ENCODE measurements at places on chromosomes 5 and 9.
A peak's percentile ranks its signal among the peaks of the same experiment; 100 is the strongest.

DNA sequence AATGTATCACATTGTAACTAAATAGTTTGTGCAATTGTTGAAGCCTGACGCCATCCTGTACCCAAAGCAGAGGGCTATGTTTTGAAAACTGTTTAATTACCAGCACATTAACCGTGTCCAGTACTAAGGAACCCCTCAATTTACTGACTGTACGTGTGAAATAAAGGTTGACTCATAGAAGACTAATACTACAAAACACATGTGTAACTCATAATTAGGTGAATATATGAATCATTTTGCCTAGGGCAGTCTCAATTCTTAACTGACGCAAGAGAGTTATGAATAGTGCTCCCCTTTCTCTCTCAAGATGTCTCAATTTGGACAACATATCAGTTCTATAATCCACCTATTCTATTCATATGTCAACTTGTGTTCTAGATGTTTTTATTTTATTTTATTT is 558.4 kb downstream of the PRDM9 start:
- no peak for DNase-seq

GRCh38 chr5:138095100-138095907 is 11.5 kb downstream of the WNT8A start:
- no peak for DNase-seq

DNA sequence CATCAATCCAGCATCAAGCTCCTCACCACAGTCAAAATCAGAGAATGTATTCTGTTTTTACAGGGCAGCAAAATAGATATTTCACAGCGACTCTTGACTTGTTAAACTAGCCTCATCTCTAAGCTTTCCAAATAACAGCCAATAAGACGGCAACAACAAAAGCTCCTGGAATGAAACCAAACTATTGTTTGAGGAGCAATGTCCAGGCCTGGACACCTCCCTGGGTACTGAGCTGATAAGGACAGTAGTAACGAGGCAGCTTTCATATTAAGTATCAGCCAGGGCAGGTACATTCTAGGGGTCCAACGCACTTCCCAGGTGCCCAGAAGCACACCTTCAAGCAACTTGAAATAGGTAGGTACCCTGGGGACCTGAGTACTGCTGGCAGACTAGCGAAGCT is 260.3 kb downstream of the ENC1 start:
- no peak for DNase-seq

GRCh38 chr5:15238006-15238405 is 262.0 kb upstream of the FBXL7 start:
- no peak for DNase-seq

GRCh38 chr5:117266280-117266679 is 691.7 kb upstream of the SEMA6A start:
- no peak for DNase-seq

DNA sequence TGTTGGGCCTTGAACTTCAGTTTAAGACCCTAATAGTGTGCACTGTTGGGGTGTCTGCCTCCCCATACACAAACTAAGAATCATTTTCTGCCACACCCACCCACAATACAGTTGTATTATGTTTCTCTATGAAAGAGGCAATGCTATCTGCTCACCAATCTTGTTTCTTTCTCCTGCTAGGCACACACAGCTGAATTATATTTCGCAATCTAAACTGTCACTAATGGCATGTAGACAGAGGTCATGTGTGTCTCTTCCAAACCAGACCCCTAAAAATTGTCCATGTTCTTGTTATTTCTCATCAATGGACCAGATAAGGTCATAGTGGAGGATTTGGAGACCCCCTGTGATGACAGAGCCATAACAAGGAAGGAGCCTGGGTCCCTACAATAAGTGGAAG is 57.3 kb downstream of the RIGI start:
- no peak for DNase-seq

DNA sequence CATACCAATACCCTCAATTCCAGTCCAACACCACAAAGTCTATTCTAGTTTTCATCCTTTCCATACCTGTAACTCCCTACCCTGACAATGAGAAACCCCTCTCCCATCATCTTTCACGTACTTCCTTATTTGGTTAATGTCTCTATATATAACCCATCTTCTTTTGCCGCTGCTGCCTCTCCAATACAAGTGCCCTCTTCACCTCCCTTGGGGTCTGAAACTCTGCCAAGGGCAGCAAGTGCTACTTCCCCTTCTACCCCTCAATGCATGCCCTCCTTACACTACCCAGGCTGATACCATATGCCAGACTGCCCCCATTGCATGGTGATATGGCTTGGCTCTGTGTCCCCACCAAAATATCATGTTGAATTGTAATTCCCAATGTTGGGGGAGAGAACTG is 24.4 kb upstream of the SMIM15 start:
- no peak for DNase-seq

DNA sequence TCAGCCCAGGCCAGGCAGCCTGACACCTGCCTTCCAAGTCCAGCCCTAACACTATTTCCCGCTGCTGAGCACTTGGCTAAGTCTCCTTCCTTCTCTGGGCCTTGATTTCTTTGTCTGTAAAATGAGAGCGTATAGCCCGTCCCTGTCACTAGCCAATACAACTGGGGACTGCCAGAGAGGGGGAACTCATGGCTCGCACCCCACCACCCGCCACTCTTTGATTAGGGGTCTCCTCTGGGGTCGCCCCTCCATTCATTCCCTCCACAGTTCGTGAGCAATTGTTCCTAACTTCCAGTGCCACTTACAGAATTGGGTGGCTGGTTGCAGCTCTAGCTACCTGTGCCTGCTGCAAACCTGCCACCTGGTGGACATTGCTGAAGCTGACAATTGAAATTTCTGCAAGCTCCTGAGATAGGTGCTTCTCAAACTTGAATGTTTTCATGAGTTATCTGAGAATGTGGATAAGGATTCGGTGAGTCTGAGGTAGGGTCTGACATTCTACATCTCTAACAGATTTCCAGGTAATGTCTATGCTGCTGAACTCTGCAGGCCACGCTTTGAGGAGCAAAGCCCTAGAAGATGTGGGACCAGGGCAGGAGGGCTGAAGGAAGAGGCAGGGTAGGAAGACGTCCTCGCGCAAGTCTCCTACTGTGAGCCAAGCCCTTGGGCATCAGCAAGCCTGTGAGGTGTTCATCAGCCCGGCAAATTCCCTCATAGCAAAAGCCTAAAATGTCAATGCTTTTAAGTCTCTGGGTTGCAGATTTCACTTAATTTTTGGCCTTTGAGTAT is 13.3 kb upstream of the RECK start:
- DNase-seq: peak; percentile 65
